T-helper 17 cell (primary cell): ENCODE measurements at places on chromosomes 3 and 15. TPM values are rescaled to one million over a fixed set of nuclear protein-coding genes. Genes with fewer than 3 reads are reported as not detected.

The HDC gene
- total RNA-seq: 8.1 TPM

The GRIP2 gene
- total RNA-seq: 0.10 TPM

The CILP gene
- 0.26 TPM for total RNA-seq

The MORC1 gene
- total RNA-seq: 0.68 TPM

The RTP4 gene
- total RNA-seq: 1.7 TPM

The SLC22A13 gene
- 0.23 TPM for total RNA-seq

The CLDN11 gene
- total RNA-seq: not detected

The ASB14 gene
- total RNA-seq: not detected

The CD80 gene
- 13.9 TPM for total RNA-seq

The ADCY5 gene
- total RNA-seq: not detected

The SPINK8 gene
- total RNA-seq: not detected

The FBXW12 gene
- not detected for total RNA-seq

The SYNPR gene
- total RNA-seq: not detected

The GOLGA6L7 gene
- not detected for total RNA-seq

The TRAK1 gene
- total RNA-seq: 22.6 TPM

The IMPG2 gene
- total RNA-seq: 0.45 TPM

The CPLX3 gene
- total RNA-seq: 0.20 TPM

The DUOX1 gene
- 0.42 TPM for total RNA-seq

The MON1A gene
- total RNA-seq: 2.3 TPM

The ARID3B gene
- 42.6 TPM for total RNA-seq

The CLRN1 gene
- not detected for total RNA-seq

The FBXO22 gene
- 9.0 TPM for total RNA-seq

The CHRM5 gene
- not detected for total RNA-seq

The CLPX gene
- 35.0 TPM for total RNA-seq

The DNAJB8 gene
- not detected for total RNA-seq

The FBXL2 gene
- not detected for total RNA-seq

The GHRL gene
- total RNA-seq: 0.85 TPM

The LPCAT4 gene
- 99.0 TPM for total RNA-seq

The CCR9 gene
- 4.7 TPM for total RNA-seq

The LRRC3B gene
- total RNA-seq: not detected

The GPR160 gene
- 4.5 TPM for total RNA-seq

The MESP2 gene
- total RNA-seq: not detected
